HuH-7 (cell line): ENCODE measurements at places on chromosomes 6 and 20.
A peak's percentile ranks its signal among the peaks of the same experiment; 100 is the strongest.

DNA sequence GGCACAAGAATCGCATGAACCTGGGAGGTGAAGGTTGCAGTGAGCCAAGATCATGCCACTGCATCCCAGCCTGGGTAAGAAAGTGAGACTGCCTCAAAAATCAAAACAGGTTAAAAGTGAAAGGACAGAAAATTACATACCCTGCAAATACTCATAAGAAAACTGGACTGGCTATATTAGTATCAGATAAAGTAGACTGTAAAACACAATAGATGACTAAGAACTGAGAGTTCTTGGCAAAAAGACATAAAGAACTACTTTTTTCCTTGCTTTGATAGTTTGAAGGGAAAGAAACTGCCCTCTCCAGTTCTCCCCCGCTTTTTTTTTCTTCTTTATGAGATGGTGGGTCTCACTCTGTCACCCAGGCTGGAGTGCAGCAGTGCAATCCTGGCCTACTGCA lies 17.0 kb downstream of the SNX3 start:
- no peak for DNase-seq

- DNase-seq: no peak
Measured at GRCh38 chr20:20277894-20278335, 90.0 kb upstream of the INSM1 start.

GRCh38 chr20:45373353-45374100 lies 4.6 kb downstream of the TP53TG5 start:
- peak; percentile 88 for DNase-seq

DNA sequence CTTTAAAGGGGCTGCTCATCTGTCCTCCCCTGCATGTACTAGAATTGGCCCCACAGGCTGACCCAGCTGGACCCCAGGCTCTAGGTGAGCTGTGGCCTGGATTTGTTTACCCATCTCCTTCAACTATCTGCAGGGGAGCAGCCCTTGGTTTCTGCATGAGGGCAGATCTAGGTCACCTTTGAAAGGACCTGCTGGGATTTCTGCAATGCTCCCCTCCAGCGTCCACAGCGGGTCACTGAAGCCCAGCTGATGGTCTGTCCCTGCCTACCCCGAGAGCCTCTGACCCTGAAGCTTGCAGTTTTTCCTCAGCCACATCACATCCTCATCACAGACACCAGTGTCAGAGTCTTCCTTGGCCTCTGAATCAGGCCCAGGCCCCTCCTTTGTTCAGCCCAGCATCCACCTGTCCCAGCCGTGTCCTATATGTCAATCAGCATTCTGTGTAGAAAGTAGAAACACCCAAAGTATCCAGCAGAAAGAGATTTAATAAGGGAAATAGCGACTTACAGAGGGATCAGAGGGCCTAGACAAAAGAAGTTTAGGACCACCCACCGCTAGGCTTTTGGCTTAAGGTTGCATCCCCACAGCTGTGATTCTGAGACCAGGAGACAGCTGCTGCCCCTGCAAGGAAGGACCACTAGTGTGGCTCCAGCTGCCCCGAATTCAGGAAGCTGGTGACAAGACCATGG lies 243.1 kb downstream of the LRFN2 start:
- DNase-seq: no peak

DNA sequence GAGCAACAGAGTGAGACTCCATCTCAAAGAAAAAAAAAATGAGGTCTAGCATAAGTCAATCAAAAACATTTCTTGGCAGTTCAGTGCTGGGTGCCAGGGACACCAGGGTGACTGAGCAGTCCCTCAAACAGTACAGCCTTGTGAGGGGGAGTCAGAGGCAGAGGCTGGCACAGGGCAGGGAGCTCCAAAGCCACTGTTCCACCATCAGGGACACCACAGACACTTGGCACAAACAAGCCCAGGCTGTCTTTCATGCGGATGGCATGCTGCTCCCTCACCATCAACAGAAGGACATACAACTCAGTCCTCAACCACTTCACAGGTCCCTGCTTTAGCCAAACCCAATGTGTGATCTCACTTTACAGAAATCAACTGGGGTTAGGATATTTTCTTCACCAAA lies 36.0 kb upstream of the GRM4 start:
- no peak for DNase-seq

DNA sequence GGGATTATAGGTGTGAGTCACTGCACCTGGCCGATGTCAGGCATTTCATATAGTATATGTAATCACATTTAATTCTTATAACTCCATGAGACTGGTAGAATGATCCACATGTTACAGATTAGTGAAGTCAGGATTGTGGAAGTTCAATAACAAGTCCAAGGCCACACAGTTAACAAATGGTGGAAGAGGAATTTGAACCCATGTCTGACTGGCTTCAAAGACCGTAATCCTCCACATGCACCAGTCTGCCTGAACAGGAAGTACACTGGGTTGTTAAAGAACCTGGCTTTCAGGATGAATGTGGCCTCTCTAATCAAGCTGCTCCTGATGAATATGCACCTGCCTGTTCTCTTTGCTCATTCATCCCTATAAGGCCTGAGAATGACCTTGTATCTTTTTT lies 122.0 kb upstream of the HDAC2 start:
- DNase-seq: no peak

- DNase-seq: no peak
Measured at GRCh38 chr6:34656378-34657036, 40.1 kb downstream of the ILRUN start.

DNA sequence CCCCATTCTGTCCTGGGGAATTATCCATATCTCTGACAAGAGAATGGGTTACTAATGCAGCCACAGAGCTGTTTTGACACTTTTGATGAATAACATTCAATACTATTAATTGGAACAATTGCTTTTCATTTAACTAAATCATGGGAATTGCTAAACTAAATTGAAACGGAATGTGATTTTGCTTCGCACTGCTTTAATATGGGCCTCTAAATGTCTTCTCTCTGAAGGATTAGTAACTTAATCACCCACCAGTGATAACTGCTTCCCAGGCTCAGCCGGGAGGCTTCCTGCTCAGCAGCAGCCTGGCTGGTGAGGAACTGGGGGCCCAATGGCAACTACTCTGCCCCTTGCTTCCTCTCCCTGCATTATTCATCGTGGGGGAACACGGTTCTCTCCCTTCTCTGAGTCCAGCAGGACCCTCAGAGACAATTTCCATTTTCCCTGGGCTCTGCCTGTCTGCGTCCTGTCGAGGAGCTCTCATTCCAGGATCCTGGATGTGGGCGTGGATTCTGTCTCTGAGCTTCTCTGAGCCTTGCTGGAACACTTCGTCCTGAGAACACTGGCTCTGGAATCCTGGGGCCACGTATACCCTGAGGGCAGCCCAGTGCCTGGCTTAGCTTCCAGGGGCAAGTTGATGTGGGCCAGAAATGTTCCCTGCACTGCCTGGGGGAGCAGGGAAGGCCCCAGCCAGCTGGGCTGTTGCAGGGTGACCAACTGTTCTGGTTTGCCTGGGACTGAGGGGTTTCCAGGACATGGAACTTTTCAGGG lies 308.9 kb downstream of the DHX35 start:
- no peak for DNase-seq

DNA sequence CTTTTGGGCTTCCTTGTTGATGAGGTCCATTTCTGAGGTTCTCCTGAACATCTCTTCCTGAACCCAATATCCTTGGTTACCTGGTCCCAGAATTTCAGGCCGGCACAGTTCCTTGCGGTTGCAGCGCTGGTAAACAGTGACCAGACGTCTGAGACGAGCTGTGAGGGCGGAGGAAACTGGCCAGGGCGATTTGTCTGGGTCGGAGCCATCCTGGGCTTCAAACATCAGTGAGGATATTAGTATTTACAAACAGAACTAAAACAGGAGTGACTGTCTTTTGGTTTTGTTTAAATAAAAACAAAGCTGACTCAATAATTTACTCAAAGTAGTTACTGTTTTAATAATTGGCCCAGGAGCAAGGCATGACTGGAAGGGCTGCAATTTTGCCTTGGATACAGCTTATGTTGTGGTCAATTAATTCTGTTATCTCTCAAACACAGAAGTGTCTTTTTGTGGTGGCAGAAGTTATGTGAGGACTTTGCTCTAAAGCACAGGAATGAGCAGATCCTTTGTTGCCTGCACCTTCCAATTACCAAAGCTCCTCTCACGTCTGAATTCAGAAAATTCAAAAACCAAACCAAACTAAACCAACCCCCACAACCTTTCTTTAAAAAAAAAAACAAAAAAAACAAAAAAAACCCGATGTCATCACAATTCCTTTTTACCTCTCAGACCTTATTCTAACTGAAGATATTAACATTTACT lies 58.7 kb upstream of the EMILIN3 start:
- no peak for DNase-seq

DNA sequence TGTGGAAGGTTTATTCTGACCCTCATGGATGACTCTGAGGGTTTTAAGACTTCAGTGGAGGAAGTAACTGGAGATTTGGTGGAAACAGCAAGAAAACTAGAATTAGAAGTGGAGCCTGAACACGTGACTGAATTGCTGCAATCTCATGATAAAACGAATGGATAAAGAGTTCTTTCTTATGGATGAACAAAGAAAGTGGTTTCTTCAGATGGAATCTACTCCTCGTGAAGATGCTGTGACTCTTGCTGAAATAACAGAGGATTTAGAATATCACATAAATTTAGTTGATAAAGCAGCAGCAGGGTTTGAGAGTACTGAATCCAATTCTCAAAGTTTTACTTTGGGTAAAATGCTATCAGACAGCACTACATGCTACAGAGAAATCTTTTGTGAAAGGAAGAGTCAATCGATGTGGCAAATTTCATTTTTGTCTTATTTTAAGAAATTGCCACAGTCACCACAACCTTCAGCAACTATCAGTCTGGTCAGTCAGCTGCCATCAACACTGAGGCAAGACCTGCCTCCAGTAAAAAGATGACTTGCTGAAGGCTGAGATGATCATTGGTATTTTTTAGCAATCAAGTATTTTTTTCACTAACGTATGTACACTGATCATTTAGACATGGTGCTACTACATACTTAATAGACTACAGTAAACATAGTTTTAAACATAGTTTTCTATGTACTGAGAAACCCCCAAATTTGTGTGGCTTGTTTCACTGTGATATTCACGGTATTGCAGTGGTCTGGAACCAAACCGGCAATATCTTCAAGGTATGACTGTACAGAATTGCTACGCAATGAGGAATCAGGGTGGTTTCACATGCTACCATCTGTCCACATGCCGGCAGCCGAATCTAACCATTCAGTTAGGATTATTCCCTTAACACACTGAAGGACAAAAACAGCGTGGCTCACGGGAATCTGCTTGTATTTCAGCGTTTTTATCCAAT lies 149.0 kb downstream of the MYB start:
- DNase-seq: no peak

- DNase-seq: no peak
Measured at GRCh38 chr20:11168026-11168425, 494.2 kb upstream of the JAG1 start.

GRCh38 chr20:11776687-11777086 lies 141.0 kb upstream of the BTBD3 start:
- no peak for DNase-seq

GRCh38 chr6:126949786-126950185 lies 168.7 kb upstream of the RSPO3 start:
- no peak for DNase-seq

- DNase-seq: no peak
Measured at GRCh38 chr20:56431471-56431870, 19.4 kb downstream of the CASS4 start.

DNA sequence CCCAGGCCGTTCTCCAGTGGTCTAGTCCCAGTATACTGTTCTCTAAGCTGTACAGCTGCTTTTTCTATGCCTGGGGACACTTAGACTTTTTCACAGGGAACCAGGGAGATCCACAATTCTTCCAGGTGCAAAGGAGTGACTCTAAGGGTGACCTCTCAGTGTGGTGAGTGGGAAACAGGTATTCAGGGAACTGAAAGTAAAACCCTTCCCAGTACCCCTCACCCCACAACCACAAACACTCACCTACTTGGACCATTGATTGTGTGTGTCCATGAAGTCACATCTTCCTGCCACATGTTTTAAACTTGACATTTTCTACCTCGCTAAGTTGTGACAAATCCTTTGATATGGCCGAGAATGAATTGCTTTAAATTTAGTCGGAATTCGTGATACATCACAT lies 183.6 kb downstream of the CLIC5 start:
- no peak for DNase-seq

GRCh38 chr6:7505189-7505699 lies 36.2 kb upstream of the DSP start:
- DNase-seq: no peak

DNA sequence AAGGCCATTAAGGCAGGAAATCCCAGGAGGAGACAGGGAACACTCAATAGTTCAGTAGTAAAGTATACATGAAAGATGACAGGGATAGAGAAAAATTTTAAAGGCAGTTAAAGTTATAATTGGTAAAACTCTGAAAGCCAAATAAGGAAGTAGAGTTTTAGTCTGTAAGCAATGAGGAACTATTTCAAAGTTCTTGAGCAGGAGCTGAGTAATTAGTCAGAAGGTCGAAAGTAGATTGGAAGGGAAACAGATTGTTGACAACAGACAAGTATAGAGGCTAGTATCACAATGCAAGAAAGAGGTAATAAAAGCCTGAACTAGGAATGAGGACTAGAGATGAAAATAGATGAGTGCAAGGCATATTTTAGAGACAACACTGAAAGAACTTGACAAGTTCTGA lies 150.3 kb downstream of the CDK19 start:
- DNase-seq: no peak

DNA sequence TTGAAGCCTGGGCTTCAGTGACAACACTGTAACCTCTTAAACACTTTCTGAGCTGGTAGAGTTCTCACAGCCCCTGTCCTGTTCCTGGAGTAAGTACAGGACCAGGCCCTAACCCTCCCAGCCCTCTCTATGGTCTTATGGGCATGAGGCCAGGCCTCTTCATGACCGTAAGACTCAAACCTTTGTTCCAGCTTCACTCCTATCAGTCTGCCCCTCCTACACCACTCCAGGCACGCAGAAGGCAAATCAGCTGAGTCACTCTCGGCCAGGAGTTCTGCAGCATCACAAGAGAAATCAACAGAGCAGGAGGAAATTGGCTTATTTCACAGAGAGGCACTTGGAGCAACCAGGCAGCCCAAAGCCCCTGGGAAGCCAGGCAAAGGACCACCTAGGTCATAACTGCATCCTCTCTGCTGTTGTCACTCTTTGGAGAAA lies 25.3 kb upstream of the CHD6 start:
- DNase-seq: peak; percentile 31

DNA sequence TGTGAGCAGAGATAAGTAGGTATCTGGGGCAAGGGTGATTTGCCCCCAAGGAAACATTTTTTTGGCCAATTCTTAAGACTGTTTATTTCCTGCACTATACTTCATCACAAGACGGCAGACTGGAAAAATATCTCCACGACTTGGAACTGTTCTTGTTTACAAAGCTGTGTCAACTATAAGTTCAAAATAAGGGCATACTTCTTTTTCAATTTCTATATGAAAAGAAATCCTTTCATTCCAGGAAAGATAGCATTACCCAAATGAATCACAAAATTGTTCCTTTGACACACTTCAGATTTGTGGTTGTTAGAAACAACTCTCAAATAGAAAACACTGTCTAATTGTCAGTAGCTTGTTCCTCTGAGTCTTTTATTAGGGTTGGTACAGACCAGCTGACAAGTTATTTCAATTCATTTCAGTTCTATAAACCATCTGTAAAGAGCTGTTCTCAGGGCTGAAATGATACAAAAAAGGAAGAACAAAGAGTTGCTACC lies 212.9 kb upstream of the PRDM1 start:
- no peak for DNase-seq

- no peak for DNase-seq
Measured at GRCh38 chr6:138539876-138540275, 40.6 kb upstream of the NHSL1 start.

- DNase-seq: no peak
Measured at GRCh38 chr20:9723501-9724202, 115.2 kb downstream of the PAK5 start.
